Lung (tissue), 17 donors: ENCODE measurements at places on chromosomes 2 and 18. TPM values are rescaled to one million over a fixed set of nuclear protein-coding genes. Genes with fewer than 3 reads are reported as not detected.

The LANCL1 gene
- 11.2 TPM for polyA plus RNA-seq

The LTBP1 gene
- polyA plus RNA-seq: 8.8 TPM

The AUP1 gene
- polyA plus RNA-seq: 156 TPM

The CNTNAP5 gene
- not detected for polyA plus RNA-seq

The TBC1D8 gene
- 15.8 TPM for polyA plus RNA-seq

The BUB1 gene
- polyA plus RNA-seq: 2.4 TPM

The SETBP1 gene
- 1.6 TPM for polyA plus RNA-seq

The CYP27C1 gene
- polyA plus RNA-seq: 0.07 TPM

The AKAIN1 gene
- polyA plus RNA-seq: not detected

The UGT1A1 gene
- 0.01 TPM for polyA plus RNA-seq

The PARD6G gene
- polyA plus RNA-seq: 1.9 TPM

The RIT2 gene
- not detected for polyA plus RNA-seq

The SNORC gene
- 1.6 TPM for polyA plus RNA-seq

The GALNT5 gene
- polyA plus RNA-seq: 4.8 TPM

The IL1RN gene
- polyA plus RNA-seq: 850 TPM

The FBXO36 gene
- 2.5 TPM for polyA plus RNA-seq

The MAP4K3 gene
- 9.9 TPM for polyA plus RNA-seq

The GRHL1 gene
- polyA plus RNA-seq: 1.8 TPM
